Umbilical cord (tissue), 2 donors: ENCODE measurements at places on chromosomes 16 and 17. TPM values are rescaled to one million over a fixed set of nuclear protein-coding genes. Genes with fewer than 3 reads are reported as not detected.

- DNase-seq, result no peak
Measured at GRCh38 chr16:47310792-47311211, 150.1 kb downstream of the ITFG1 start.

DNA sequence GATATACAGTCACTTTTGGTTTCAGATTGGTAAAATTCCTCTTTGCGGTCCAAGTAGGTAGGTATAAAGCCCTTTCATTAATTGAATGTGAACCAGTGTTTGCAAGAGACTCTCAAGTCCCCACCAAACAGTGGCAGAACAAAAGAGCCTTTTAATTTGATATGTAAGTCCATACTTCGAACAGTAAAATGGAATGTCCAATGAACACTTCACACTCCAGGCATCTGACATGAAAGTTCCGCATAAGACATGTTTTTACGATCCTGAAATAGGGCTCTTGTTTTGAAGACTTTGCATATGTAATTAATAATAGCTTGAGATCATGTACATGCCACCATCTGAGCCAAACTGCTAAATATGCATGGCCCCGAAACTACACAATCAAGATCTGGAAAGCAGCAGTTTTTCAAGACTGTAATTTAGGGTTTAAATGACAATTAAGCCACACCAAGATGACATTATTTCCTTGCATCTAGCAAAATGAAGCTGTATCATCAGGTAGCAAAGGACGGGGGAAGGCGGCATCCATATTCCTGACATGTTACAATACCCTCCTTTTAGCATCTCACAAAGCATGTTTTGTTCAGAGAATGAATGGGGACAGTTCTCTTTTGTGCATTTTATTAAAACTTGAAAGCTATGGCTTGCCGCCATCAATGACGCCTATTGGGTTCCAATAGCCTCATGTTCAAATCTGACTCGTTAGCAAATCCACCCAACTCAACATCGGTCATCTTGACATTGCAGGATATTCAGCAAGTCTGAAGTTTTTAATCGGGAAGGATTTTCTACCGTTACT lies 39.4 kb downstream of the LITAF start:
- no peak for DNase-seq

DNA sequence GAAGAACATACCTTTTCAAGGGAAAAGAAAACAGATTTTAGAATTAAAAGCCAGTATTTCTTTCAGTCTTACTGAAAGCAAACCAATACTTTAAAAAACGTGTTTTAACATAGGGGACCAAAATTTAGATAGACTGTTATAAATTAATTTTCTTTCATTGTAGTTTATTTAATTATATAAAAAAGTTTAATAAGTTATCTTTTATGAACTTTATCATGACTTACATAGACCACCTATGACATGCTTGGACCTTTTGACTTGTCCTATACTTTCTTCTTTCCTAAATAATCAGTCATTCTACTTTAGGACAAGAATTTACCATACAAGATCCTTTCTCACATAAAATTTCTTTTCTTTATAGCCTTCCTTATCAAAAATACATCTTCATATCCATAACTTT lies 102.0 kb upstream of the HAS3 start:
- DNase-seq, result no peak

SPNS2 gene
- 5.8 TPM for total RNA-seq

DNA sequence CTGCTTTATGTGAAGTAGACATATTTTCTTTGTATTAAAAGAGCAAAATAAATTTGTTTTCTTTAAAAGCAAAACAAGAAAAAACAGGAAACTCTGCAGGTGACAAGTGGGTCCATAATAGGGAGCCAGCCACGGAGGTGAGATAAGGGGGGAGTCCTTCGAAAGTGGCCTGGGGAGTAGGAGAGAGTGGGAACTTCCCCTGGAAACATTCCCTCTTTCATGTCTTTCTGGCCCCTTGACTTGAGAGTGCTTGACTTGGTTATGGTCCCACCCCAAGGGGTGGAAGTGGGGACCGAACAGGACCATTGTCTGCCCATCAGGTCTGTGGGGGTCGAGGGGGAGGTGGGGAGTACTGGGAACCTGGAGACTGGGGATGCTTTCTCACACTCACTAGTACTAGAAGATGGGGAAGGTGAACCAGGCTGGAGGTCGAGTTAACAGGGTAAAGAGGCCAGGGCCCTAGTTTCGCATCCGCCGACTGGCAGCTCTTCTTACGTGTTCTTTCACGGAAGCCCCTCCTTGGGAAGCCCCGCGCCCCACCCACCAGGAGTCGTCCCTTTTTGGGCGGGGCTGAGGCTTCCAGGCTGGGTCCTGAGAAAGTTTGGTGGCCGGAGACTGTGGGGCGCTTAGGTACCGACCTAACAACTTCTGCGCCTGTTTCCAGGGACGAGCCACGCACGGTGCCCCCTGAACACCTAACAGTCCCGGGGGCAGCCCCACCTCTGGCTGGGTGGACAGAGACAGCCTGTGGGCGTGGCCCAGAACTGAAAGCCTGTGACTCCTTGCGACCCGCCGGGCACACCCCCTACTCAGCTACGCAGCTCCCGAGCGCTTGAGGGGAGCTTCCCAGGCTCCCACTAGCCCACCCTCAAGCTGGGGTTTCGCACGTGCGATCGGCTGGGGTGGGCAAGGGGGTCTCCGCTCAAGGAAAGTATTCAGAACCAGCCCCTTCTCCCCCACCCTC lies 790 bp downstream of the TRADD start:
- DNase-seq, result no peak

- no peak for DNase-seq
Measured at GRCh38 chr17:37322826-37323561, 52.8 kb upstream of the C17orf78 start.

DNA sequence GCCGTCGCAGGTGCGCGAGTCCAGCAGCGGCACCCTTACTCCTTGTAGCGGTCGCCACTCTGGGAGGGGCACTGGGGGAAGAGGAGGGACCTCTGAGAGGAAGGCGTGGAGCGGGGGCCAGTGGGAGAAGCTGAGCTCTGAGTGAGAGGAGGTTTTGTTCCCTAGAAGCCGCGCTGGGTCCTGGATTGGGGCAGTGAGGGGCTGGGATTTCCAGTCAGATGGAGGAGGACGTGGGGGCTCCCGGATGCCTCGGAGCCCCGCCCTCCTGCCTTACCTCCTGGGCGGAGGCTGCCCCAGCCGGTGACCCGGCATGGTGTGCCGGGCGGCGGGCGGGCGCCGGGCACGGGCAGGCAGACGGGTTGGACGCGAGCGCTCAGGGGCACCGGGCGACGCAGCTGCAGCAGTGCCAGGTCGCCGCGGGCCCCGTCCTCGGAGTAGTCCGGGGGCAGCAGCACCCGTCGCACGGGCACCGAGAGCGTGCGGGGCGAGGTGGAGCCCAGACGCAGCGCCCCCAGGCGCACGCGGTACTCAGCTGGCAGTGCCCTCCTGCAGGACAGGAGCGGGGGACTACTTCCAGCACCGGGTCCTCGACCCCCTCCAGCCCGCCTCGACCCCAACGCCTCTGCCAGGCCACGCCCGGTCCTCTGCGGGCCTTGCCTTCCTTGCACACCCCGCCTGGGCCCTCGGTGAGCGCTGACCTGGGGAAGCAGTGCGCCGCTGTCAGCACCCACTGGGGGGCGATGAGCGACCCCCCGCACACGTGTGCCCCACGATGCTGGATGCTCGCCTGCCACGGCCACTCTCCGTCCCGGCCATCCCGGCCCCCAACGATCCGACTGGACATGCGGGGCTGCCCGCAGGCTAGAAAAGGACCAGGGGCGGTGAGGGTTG lies 2.0 kb downstream of the PRSS33 start:
- no peak for DNase-seq

ACSM3 gene
- 8.9 TPM for total RNA-seq

DNA sequence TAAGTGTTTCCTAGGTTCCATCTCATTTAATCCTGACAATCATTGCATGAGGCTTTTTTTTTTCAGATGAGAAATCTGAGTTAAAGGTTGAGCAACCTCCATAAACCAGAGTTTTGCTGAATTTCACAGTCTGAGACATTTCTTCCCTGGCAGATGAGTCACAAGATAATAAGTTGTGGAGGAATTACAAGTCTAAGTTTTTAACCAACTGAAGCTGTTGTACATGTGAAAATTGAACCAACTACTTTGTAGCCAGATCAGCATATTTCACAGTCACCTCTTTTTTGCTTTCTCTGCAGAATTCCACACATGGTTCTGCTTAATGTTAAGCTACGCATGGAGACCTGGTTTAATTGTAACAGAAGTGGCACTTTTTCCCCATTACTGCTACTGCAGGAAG lies 765.6 kb downstream of the CDH11 start:
- DNase-seq, result peak; percentile 94

DNA sequence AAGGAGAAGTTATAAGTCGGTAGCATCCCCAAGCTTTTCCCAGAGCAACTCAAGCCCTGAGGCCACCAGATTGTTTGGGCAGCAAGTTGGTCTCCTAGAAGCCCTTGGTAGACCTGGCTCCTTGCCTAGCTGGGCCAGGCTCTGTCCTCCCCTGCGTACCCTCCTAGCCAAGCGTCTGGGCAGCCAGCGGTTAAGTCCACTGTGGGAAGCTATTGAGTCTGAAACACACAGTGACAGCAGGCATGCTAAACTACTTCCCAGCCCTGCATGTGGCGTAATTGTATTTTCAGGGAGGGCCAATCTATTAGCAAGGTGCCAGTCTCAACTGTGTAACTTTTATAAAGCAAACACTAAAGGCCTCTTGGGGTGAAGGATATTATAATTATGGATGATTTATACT lies 419.1 kb upstream of the RBFOX1 start:
- DNase-seq, result no peak

BCL6B gene
- total RNA-seq, result 35.2 TPM

GRCh38 chr16:50288026-50288425 lies 21.7 kb downstream of the ADCY7 start:
- DNase-seq, result no peak

- DNase-seq, result peak; percentile 1
Measured at GRCh38 chr16:59242556-59242955, 508.4 kb upstream of the GOT2 start.

GRCh38 chr17:40824015-40824832 lies 1.8 kb upstream of the KRT10 start:
- peak; percentile 36 for DNase-seq

C1QTNF1 gene
- 41.7 TPM for total RNA-seq

SRCIN1 gene
- 2.4 TPM for total RNA-seq

DNA sequence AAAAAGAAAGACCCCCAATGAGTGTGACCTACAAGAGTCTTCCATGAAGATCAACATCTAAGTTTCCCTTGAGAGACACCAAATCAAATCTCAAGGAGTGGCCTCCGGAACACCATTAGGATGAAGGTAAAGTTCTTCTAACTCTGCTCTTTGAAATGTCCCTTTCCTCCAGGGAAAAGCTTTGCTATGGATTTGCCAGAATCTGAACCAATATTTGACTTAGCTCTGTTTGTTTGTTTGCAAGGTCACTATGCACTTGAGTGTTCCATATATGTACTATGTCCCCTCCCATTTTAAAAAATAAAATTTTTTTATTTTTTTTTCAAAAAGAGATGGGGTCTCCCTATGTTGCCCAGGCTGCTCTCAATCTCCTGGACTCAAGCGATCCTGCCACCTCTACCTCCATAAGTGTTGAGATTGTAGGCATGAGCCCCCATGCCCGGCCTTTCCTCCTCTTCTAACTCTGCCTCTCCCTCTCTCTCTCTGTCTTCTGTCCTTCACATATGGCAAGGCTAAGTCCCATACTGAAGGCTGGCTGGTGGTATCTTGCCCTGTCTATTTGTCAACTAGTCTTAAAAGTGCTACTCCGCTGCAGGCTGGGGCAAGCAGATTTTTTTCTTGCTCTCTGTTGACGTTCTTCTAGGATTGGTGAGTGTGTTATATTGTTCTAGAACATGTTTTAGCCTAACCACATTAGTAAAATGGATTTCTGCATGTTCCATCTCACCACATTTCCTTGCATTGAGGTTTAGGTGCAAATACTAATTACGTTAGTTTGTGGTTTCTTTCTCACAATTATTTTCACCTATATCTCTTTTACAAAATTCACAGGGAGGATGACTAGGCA lies 276.7 kb upstream of the DYNLRB2 start:
- no peak for DNase-seq

GRCh38 chr16:77289331-77289809 lies 90.2 kb downstream of the SYCE1L start:
- DNase-seq, result peak; percentile 88

DNA sequence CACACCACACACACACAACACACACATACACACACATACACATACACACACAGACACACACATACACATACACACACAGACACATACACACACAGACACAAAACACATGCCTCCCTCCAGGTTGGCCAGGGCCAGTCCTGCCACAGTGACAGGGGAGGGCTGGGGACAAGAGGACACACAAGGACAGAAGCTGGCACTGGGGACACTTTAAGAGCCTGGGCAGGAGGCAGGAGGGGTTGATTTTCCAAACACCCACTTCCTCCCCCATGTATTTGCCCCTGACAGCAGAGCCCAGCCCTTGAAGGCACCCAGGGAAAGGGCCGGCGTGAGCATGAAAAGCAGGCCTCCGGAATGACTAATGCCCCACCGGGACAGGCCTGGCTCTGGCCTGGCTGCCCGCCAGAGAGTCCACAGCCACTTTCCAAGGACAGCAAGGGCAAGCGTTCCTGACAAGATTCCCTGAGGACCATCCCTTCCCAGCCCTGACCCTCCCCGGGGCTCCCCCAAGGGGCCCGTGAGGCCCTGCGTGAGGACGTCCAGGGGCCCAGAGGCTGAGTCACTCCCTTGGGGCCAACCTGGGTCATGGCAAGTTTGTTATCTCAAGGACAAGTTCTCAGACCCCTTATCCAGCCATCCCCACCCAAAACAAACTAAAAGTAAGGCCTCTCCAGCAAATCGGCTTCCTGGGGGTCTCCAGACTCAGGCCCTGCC lies 235.6 kb downstream of the ZNF423 start:
- peak; percentile 87 for DNase-seq

- no peak for DNase-seq
Measured at GRCh38 chr17:4559139-4559791, 1.1 kb downstream of the GGT6 start.

SPATA20 gene
- 71.3 TPM for total RNA-seq

- peak; percentile 40 for DNase-seq
Measured at GRCh38 chr17:75588596-75589011, 1.0 kb downstream of the MYO15B start.

DNA sequence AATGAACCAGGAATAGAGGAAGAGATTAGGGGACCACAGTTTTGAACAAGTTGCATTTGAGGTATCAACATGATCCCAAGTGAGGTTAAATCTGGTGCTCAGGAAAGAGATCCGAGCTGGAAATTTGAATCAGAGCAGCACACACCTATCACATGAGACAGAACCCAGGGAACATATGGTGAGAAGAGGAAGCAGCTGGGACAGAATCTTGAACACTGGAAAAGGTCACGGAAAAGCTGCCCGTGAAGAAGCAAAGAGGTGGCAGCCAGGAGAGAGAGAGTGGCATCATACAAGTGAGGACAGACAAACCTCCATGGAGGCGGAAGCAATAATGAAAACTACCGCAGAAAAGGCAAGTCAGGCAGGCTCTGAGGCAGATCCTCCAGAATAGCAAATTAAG lies 36.1 kb downstream of the USP31 start:
- no peak for DNase-seq
